ENCODE measurements at places on chromosomes 12 and 14.

GRCh38 chr12:132363661-132364347, 34.4 kb upstream of the GALNT9 start:
- DNase-seq, result no peak

DNA sequence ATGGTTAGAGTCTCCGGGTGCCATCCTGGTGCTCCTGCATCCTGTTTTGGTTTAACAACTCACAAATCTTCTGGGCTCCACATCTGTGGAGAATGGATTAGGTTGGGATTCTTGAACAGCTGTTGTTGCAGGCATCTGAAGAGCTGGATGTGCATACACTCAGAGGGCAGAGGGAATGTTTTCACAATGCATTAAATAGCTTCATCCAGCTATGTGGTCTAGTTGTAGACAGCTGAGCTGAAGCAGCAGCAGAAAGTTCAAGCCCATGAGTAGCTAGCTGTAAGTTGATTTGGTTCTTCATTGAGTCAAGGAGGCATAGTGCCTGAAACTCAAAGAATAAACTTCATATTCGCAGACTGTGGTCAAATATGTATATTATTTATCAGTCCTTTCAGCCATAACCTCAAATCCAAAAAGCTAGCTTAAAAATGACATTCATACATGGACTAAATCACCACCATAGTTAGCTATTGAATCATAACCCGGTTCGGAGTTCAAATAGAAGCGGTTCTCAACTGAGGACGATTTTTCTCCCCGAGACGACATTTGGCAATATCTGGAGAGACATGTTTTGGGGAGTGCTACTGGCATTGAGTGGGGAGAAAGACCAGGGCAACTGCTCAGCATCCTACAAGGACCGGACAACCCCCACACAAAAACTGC, 858 bp upstream of the ANKRD13A start:
- no peak for DNase-seq

DNA sequence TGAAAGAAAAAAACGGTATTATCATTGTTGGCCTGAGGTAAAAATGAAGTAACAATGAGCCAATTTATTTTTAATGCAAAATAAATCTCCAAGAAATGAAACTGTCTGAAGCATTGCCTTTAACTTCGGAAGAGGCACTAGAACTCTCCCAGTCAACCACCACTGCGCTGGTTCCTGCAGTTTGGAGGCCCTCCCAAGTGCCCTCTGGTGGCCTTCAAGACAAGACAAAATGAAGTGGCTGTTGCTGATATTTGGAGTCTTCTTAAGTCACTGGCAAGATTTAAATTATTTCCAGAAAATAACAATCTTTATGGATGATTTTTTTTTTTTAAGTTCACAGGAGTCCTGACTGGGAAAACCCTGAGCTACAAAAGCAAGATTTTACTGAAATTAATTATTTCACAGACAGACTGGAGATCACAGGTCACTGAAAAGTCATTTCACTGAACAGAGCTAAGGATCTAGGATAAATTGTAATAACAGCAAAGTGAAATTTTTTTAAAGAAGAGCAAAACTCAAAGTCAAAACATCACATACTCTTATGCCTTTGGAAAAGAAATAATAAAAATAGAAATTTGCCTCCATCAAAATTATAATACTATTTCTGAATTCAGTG, 58.2 kb downstream of the DICER1 start:
- peak; percentile 61 for DNase-seq

DNA sequence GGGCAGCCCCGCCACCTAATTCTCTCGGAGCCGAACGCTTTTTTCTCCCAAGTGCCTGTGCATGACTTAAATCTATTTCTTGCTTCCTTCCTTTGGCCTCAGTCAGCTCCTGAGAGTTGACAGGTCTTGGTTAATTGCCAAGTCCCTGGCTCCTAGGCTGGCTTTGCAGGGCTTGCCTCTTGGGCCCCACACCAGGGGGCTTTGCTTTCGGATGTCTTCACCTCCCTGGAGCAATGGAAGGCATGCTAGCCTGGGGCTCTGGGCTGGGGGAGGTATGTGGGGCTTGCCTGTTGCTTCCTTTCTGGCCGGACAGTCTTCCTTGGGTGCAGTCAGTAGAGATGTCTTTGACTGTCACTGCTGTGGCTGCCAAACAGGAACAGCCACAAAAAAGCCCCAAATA, 2.2 kb upstream of the KRT80 start:
- DNase-seq, result no peak

DNA sequence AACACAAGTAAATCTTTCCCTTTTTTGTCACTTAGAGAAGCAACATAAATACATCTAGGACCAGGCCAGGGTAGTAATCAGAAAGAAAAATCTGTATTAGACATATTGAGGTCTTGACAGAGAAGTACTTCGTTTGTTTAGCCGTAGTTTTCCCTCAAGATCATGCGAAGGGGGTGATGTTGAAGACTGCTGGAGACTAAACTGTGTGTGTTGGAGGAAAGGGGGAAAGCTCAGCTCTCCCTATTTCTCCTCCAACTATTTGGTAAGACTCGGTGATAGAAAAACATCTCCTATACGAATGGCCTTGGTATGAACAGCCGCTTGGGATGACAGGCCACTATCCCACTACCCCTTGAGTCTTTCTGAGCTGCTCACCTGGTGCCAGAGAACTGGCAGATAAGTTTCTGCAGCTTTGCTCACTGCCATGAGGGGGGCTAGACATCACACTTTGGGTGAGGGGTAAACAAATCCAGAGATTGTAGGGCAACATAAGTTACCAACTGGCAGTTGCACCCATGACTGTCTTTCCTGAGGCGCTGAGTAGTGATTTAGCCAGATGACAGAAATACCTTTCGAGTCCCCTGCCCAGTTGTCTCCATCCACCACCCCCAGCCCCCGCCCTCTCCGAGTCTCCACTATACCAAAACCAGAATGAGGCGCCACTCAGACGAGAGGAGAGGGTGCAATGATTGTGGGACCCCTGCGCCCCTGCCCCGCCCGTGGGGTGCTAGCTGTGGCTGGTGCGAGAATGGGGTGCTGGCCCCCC, 685 bp downstream of the VAMP1 start:
- no peak for DNase-seq

- DNase-seq, result no peak
Observed at GRCh38 chr14:98896449-98896848, 375.5 kb downstream of the BCL11B start.

DNA sequence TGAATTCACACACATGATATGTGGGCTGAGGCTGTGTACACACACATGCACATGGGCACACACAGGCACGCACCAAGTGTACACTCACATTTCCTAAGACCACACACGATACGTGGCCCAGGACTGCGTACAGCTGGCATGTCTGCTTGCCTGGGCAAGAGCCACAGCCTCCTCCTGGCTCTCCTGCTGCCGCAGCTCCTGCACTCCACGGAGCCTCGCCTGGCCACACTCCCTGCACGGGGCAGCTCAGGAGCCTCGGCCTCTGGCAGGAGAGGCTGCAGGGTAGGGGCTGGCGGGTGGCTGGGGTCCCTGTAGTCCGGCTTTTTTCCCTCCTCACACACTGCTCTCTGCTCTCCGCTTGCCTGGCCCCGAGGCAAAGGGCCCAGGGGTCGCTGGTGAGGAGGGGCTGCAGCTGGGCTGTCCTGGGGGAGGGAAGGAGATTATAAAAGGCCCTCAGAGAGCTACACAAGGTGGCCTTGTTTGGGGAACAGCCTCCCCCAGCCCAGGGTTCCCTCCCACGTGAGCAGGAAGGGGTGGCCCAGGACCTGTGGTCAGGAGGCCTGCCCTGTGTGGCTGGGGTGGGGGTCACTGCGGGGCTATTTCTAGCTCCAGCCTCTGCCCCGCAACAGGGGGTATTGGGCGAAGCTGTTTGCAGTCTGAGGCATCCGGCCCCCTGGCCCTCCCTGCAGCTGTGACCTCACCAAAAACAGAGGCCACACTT, 89.0 kb upstream of the SFSWAP start:
- no peak for DNase-seq

GRCh38 chr14:71764701-71765382, 167.4 kb upstream of the RGS6 start:
- no peak for DNase-seq

GRCh38 chr12:42162193-42162592, 17.5 kb upstream of the GXYLT1 start:
- no peak for DNase-seq

DNA sequence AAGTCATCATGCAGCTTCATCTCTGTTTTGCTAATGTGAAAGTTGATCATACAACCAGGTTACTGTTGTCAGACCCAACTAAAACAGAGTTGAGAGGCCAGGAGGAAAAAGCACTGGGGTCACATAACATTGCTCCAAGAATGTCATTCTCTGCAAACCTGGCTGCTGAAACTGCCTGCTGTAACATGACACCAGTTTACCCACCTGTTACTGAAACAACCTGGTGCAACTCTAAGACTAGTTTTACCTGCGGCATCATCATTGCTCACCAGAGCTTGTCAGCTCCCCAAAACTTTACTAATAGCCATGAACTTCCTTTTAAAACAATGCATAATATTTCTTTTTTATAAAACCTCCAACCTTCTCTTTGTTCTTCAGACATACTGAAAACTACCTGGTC, 30.7 kb upstream of the DEGS2 start:
- DNase-seq, result no peak

- DNase-seq, result no peak
Observed at GRCh38 chr14:91284791-91285548, 40.5 kb upstream of the GPR68 start.

DNA sequence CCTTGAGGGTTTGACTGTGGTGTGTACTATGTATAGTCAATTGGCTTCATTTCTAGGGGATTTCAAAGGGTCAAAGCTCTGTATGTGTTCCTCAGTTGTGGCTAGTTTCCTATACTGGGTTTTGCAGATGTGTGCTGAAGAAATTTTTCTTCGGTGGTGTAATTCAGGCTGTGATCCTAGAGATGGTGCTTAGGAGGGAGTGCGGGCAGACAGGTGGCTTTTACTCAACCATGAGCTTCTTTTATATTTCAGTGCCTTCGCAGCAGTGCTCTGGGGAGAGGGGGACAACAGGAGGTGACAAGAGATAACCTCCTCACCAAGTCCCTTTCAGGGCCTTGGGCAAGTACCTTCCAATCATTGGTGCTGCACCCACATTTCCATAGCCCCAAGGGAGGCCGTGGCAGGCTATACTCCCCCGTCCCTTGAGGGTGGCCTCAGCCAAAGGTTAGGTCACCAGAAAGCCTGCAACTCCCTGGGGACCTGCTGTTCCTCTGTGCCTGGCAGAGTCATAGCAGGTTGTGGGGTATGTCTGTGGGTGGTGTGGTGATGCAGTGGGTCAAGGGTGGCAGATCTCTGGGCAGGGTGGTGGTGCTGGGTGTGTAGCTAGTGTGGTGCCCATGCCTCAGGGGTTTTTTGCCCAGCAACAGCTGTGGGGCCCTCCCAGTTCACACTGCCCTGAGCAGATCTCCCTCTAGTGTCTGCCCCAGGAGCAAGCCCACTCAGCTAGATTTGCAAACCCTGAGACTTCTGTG, 37.0 kb upstream of the TMX1 start:
- no peak for DNase-seq

GRCh38 chr14:67517083-67517482, 16.0 kb upstream of the PLEKHH1 start:
- peak; percentile 66 for DNase-seq

GRCh38 chr14:93975791-93976476, 436 bp downstream of the ASB2 start:
- DNase-seq, result no peak

DNA sequence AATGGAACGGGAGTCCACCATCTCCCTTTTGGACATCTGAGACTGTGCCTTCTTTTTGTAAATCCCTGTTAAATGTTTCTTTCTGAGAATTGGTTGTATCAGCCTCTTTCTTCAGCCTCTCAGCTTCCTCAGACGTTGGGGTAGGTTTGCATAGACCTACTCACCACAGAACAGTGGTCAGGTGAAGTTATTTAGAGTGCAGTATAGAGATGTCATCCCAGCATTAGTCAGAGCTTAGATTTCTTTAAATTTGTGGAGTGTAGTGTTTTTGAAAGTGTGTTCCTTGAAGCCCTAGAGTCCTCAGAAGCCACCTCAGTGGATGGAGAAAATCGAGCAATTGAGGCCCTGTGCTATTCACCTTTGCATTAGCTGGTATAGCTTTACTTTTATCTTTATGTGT, 8.9 kb upstream of the EEA1 start:
- no peak for DNase-seq

- DNase-seq, result peak; percentile 32
Observed at GRCh38 chr12:2682296-2683251, 112.2 kb upstream of the FKBP4 start.

GRCh38 chr12:101782273-101782731, 43.0 kb upstream of the SYCP3 start:
- no peak for DNase-seq

- no peak for DNase-seq
Observed at GRCh38 chr14:66752109-66752508, 244.2 kb downstream of the GPHN start.

DNA sequence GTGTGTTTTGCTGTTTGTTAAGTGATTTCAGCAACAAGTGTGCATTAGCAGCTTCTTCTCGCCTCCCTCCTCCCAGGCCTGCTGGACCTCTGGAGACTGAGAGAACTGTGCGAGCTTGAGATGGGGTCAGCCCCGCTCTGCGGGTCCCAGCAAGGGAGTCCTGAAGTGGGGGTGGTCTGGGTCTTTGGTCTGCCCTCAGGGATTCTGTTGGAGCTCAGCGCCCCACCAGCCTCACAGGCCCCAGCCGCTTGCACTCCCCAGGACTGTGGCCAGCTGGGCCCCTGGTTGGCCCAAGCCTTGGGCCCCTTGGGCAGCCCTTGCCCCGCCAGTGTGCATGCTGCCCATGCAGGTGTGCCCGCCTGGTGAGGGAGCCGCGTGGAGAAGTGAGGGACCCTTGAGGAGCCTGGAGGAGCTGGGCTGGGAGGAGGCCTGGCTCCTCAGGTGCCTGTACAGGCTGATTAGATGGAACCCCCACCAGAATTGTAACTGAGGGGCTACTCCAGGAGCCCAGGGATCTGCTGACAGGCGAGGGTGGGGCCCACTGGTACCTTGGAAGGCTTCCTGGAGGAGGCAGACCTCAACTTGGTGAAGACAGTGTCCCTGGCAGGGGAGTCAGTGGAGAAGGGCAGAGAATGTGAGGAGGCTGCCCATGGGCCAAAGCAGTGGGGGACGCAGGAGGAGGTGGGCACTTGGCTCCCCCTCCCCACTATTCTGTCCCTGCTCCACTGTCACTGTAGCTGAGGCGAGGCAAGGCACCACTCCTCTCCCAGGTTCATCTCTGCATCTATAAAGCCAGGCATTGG, 56.7 kb downstream of the BEGAIN start:
- DNase-seq, result no peak

DNA sequence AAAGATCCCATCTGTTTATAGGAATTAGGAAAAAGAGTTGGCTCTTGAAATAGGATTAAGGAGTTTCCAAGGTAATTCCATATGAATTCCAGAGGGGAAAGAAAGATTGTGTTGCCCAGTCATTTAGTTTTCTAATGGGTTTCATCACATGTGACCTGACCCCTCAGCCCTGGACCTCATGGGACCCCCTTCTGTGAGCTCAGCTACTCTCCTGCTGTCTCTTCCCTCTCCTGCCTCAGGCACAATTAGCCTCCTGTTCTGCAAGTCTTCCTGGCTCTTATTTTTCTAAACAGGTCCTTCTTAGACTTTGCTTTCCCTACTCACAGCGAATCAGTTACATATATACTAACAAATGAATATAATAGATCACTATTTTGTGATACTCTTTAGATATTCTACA, 237.7 kb downstream of the TRHDE start:
- DNase-seq, result no peak
